Stimulated activated CD4-positive, alpha-beta T cell treated with anti-CD3 and anti-CD28 coated beads, TNF-alpha, amount 100 ng/mL, for 1 hour (primary cell): ENCODE measurements at places on chromosomes 3 and 15.

- no peak for DNase-seq
Observed at GRCh38 chr3:49004352-49005302, 2.6 kb upstream of the WDR6 start.

DNA sequence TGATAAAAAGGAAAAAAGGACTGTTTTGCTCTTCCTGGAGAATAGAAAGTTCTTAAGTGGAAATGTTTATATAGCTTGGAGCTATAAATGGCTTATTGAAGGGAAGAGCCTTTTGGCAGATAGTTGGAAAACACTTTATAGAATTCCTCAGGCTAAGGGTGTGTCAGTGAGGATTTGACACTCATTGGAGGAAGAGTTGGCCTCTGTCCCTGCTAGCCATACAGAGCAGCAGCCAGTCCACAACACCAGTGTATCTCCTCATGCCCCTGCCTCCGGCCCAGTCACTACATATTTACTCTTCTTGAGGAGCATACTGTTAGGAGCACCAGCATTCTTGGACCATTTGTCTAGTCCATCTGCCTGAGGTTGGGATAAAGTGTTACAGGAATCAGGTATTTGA lies 36.2 kb downstream of the KLHL18 start:
- DNase-seq, result no peak

GRCh38 chr3:68483041-68483440 lies 449.3 kb downstream of the TAFA4 start:
- no peak for DNase-seq

- no peak for DNase-seq
Observed at GRCh38 chr3:121914081-121914998, 20.1 kb downstream of the SLC15A2 start.

DNA sequence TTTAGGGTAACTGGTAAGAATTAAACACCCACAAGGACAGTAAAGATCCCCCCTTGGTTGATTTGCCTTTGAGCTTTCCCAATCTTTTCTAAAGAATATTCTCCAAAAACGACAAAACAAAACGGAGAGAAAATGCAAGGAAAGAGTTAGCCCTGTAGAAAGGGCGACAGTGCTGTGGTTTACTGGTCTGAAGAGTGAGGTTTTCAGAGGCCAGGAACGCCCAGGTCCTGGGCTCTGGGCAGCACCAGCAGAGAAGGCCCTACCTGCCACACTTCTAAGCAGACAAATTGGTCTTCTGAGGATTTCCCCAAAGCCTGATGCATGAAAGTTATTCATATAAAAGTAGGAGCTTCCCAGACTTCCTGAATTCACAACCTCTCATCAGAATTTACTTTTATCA lies 119.3 kb downstream of the KCNMB2 start:
- DNase-seq, result no peak

DNA sequence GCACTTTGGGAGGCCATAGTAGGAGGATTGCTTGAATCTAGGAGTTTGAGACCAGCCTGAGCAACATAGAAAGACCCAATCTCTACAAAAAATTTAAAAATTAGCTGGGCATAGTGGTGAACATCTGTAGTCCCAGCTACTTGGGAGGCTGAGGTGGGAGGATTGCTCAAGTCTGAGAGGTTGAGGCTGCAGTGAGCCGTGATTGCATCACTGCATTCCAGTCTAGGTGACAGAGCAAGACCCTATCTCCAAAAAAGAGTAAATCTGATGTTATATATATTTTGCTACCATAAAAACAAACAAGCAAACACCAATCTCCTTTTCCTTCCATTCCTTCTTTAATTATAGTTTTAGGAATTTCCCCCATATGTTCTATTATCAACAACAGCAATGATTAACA lies 74.2 kb upstream of the RNU6-1 start:
- DNase-seq, result no peak

DNA sequence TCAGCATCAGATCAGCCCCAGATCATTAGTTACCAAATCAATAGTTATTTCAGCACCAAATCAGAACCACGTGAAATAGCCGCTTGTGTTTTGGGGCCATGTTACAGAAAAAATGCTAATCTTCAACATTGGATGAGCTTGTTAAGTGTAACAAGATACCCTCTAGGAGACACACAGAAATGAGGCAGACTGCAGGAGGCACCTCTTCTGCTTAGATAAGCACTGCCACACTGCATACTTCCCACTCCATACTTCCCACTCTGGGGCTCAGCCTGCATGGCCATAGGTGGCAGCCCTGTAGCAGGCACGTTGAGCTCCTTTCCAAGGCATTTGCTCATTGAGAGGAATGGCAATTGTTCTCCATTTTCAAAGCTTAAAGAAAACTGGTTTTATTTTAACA lies 73.3 kb downstream of the CHCHD6 start:
- DNase-seq, result no peak

DNA sequence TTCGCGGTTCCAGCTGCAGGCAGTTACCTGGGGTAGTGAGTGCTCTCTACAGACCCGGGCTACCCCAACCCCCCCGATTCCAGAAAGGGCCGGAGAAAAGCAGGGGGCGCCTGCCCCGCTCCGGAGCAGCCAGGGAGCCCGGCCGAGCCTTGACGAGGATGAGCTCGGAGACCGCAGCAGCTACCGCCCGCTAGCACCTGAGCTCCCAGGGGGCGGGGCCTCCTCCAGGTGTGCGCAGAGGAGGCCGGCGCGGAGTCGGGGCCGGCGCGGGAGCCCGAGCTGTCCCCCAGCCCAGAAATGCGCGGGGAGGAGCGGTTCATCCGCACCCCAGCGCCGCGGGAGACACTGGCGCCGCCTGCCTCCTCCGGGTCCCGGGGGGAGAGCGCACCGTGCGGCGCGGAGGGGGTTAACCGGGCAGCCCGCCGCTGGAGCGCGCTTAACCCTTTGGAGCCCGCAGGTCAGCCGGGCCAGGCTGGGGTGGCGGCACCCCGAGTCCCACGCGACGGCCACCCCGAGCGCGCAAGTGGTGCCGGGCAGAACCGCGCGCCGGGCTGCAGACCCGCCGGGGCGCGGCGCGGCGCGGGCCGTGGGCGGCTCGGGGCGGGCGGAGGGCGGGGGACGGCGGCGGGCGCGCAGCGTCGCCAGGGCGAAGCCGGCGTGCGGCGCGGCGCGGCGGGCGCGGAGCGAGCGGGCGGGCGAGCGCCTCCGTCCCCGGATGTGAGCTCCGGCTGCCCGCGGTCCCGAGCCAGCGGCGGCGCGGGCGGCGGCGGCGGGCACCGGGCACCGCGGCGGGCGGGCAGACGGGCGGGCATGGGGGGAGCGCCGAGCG lies at the start of gene CACNA1D:
TSS of gene CACNA1D (plus strand) at position 649 of the 829 bp plus-strand sequence. CDS start 556 bp downstream, outside the sequence.
- no peak for DNase-seq

GRCh38 chr3:50627407-50628051 lies 10.6 kb downstream of the MAPKAPK3 start:
- DNase-seq, result no peak

GRCh38 chr3:58474348-58474911 lies 17.5 kb upstream of the KCTD6 start:
- DNase-seq, result no peak

DNA sequence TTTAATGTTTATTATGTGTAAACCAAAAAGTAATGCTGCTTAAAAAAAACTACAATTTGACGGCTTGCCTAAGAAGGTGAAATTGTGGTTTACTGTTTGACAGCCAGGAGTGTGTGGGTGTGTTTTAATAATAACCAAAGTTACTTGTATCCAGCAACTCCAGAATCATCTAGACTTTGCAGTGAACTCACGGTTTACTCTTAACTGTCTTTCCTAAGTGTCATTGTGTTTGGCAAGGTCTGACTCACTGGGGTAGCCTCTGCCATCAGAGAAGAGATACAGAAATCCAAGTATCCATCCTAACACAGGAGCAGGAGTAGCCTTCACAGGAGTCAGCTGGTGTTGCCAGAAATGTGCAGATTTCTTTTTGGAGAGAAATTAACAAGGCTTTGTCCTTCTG lies 151.1 kb downstream of the CTNNB1 start:
- no peak for DNase-seq

DNA sequence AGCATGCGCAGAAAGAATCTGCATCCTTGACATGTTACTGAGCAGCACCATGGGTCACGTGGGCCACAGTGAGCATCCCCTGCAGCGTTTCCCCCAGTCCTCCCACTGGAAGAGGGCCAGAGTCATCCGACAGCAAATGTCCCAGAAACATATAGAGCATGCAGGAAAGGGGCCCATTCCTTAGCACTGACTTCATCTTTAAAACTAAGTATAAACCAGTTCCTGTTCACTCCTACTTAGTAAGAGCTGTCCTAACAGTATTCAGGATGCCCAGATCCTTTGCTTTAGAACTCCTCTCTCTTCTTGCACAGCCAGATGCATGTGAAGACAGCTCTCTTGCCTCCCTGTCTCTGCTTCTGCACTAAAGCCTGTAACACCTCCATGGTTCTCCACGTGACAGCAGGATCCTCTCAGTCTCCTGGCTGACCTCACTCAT lies 79.3 kb upstream of the OXTR start:
- no peak for DNase-seq

DNA sequence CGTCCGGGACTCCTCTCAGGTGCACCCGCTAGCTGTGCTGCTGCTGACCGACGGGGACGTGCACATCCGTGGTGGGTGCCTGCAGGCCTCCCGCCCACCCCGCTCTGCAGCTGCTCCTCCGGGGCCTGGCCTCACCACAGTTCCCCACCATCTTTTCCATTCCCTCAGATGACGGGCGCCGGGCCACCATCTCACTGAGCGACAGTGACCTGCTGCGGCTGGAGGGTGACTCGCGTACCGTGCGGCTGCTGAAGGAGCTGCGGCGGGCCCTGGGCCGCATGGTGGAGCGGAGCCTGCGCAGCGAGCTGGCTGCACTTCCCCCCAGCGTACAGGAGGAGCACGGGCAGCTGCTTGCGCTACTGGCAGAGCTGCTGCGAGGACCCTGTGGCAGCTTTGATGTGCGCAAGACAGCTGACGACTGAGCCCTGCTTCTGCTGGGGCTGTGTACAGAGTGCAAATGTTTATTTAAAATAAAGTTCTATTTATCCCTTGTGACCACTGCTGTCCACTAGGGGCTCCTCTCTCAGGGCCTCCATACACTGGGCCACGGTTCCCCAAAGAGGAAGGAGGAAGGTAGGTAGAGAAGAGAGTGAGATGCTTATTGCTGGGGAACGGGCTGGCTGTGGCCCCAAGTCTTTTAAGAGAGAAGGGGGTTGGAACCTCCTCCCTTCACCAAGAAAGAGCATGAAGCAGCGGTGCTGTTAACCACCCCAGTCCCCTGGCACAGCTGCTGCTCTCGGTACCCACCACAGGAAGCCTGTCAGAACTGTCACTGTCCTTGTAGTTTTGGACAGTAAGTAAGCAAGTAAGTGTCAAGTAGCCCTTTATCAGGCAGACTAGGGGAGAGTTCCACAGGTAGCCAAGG lies 47.0 kb downstream of the DHX30 start:
- no peak for DNase-seq

GRCh38 chr3:70580021-70580420 lies 267.6 kb upstream of the MDFIC2 start:
- DNase-seq, result no peak
